ENCODE measurements at places on chromosomes 1 and 21. TPM values are rescaled to one million over a fixed set of nuclear protein-coding genes. Genes with fewer than 3 reads are reported as not detected.

DNA sequence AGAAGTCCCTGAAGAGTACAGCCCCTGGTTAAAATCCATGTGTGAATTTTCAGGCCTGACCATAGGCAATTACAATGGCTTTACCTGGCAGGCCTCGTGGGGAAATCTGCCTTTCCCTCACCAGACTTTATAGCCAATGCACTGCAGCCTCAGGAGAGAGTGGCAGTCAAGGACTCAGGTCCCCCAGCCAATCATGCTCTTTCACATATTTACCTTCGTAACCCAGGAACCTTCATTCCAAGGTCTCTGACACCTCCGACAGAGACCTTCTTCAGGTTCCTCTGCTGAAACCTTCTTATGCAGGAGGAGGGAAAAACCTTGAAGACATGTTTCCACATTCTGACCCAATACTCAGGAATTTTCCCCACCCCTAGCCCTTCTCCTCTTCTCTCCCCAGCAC lies 118.9 kb downstream of the FASLG start:
- DNase-seq = no peak

- DNase-seq = no peak
Observed at GRCh38 chr1:24875991-24876506, 54.0 kb downstream of the RUNX3 start.

DNA sequence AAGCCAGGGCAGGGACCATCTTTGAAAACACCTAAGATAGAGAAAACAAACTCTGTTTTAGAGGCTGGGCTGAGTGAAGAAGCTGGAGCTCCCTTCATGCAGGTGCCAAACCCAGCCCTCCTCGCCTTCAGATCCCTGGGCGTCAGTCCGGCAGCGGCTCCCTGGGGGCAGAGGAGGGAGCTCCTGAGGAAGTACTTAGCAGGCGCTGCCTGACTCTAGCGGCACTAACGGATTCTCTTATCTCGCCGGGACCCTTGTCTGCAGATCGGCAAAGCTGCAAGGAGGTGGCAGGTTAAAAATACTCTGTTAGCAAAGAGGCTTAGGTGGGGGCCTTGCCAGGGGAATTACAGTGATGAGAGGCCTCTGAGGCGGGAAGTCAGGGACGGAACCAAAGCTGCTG lies 79.6 kb downstream of the PLXNA2 start:
- DNase-seq = no peak

- DNase-seq = no peak
Observed at GRCh38 chr1:84571150-84571535, 3.1 kb downstream of the CTBS start.

DNA sequence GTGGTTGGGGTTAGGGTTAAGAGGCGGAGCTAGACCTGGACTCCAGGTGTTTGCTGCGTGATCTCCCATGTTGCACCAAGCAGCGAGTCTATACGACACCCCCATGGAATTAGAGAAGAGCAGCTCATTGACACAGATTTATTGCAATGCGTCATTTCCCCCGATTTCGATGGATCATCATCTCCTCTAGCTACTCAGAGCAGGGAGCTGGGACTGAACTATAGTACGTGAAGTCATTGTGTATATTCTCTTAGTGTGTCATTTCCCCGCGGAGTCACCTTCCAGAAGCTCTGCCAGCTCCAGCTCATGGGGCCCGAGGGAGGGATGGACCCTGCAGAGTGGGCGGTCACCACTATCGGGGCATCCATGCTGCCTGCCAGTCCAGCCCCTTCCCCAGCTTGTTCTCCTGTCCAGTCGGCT lies 7.5 kb upstream of the C2CD2 start:
- DNase-seq = no peak

DNA sequence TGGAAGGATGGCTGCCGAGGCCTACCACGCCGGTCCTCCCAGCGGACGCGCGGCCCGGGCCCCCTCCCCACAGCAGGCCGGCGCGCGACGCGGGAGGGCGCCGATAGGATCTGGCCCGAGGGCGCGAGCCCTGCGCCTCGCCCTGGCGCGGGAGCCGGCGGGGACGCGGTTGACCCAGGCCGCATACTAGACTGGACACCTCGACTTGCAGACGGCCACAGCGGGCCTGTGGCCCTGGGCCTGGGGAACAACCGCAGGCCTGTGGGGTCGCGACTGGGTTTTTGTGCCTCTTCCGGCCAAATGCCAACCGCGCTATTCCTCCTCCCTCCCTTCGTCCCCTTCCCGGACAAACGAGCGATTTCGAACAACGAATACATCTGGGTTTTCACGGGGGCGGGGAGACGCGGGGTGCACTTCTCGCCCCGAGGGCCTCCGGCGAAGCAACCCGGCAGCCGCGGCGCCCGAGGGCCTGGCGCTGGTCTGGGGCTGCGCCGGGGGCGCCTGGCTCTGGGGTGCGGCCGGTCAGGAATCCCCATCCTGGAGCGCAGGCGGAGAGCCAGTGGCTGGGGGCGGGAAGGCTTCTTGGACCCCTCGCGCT lies 2.4 kb downstream of the NHLH2 start:
- no peak for DNase-seq

- DNase-seq = peak; percentile 47
Observed at GRCh38 chr1:203112475-203112874, 15.1 kb upstream of the ADORA1 start.

GRCh38 chr21:45423201-45423955 lies 18.4 kb downstream of the COL18A1 start:
- DNase-seq = no peak

DNA sequence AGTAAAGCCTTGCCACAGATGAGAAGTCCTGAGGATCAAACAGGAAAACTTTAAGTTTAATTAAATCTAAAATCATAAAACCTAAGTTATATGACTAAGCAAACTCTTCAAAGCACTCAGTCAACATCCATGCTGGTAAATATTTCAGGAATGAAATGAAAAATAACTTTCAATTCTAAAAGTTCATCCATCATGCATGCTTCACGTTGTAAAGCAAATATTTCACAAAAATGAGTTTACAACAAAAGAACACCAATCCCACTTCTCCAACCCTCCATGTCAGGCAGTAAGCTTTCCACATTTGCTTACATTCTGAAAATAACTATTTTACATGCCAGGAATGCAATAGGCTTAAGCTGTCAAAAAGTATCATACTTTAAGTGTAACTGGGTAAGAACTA lies 16.8 kb downstream of the APP start:
- DNase-seq = no peak

DNA sequence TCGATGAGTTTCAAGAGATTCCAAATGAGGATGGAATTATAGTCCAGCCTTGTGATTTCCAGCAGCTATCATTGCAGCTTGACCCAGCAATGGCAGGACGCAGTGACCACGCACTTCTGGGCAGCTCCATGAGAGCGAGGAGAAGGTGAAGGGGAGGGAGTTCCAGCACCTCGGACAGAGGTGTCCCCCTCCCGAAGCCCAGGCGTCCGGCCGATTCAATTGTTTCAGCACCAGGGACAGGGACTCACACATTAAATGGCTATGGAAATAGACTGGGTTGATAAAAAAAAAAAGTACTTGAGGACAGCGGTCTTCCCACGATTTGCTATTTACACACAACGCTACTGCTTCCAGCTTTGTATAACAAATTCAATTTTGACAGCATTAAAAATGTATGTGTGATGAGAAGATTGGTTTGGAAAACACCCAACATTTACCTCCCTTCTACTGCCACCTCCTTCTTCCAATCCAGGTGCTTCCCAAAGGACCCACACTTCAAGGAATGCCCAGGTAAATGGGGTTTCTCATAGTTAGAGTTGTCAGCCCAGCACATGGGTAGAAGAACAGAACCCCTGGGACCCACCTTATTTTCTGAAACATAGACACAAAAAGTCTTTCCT lies 71.8 kb downstream of the DISP3 start:
- DNase-seq = no peak

DNA sequence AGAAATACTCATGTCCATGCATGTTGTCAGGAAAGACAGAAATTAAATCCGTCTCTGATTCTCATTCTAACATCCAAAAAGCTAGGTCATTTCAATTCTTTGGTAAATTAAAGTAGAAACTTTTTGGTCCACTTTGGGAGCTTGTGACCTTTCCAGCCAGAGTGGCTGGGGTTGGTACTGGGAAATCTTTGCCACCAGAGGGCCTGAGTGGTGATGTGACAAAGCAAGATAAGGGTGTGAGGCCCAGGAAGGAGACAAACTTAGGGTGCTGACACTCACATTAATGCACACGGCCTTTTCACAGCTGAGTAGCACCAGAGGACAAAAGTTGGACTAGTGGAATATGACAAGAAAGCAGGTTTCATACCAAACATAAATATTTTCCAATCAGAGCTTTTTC lies 144.3 kb downstream of the DNM3 start:
- DNase-seq = no peak

DNA sequence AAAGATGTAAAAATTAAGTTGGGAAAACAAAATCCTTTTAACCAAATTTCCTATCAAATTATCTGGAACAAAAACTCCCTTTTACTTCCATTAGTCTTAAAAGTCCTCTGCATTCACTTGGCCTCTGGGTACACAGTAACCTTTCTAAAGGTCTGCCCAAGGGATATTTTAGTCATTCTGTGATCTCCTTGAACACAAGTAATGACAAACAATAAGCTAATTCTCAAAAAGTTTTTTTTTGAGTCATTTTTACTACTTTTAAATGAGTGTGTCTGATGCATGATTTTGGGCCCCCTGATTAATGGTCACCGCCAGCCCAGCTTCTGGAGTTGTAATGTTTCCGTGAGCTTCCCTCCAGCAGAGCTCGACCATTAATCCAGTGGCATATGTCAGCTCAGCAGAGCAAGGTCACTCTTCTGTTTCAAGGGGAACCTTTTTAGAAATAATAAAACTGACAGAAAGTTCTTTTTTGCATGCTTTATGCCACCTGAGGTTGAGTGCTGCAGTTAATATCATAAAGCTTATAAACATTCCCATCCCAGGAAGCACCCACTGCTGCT lies 14.3 kb downstream of the SAMSN1 start:
- no peak for DNase-seq

DNA sequence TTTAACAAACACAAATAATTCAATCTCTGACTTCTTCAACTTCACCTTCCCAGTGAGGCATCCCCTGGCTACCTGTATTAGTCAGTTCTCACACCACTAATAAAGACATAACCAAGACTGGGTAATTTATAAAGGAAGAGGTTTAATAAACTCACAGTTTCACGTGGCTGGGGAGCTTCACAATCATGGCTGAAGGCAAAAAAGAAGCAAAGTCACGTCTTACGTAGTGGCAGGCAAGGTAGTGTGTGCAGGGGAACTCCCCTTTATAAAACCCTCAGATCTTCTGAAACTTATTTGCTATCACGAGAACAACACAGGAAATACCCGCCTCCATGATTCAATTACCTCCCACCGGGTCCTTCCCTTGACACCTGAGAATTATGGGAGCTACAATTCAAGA lies 478.5 kb downstream of the ADGRL2 start:
- DNase-seq = no peak

- DNase-seq = no peak
Observed at GRCh38 chr1:33635336-33636012, 163.0 kb downstream of the ZSCAN20 start.

DNA sequence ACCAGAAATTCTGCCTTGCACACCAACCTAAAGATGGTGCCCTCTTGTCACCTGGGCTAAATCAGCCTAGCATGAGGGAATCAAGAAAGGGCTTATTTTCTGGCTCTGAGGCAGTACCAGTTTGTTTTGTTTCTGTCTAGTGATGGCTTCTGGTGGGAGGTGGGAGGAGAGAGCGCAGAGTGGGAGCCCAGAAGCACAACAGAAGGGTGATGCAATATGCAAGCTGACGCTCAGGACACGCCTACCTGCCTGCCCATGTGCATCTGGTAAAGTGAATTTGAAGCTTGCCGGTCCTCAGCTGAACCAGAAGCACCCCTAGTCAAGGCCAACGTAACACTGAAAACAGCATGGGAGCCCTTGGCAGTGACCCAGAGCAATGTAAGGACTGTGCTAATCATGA lies 138.4 kb upstream of the TIAM1 start:
- no peak for DNase-seq

GRCh38 chr21:28669321-28669720 lies 323.4 kb downstream of the LTN1 start:
- DNase-seq = no peak

- no peak for DNase-seq
Observed at GRCh38 chr1:154886281-154887015, 16.4 kb upstream of the KCNN3 start.

- no peak for DNase-seq
Observed at GRCh38 chr1:205521686-205522085, 17.2 kb downstream of the CDK18 start.

DNA sequence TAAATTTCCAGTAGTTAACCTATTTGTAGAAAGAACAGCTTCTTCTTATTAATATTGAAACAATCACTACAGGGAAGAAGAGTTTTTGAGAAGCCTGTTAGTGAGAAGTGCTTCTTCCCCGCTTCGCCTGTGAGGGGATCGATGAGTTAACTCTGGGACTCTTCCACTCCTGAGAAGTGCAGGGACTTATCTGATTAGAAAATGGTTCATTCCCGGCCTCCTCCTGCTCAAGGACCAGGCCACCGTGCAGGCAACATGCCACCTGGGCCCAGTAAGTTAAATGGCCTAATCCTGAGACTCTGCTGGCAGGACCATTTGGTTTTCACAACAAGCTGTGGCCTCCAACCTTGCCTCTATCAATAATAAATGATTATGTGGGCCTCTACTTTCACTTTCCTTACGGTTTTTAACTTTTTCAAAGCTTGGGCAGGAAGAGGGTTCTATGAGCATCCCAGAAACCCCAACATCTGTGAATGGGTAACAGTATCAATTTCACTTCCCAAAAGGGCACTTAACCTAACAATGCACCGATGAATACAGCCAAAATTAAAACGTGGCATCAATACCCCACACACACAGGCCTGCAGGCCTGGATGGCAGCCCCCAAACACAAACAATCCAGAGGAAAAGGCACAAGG lies 33.1 kb downstream of the SIPA1L2 start:
- no peak for DNase-seq

DNA sequence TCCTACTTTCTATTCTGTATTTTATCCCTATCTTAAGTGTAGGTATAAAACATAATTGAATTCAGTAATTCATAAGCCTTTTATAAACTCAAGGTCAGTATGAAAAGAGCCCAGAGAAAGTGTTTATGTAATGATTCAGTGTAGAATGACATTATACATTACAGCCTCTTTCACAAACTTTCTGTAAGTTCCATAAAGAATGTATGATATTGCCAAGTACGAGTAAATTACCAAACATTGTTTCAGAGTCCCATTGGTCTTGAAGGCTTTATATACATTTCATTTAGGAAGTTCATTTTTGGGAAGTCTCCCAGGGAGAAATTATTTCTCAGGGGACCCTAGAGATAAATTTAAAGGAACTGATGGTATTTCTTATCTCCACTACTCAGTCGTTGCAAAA lies 37.8 kb upstream of the VAMP3 start:
- no peak for DNase-seq

- DNase-seq = no peak
Observed at GRCh38 chr1:157312082-157312812, 174.1 kb upstream of the ETV3 start.

- DNase-seq = no peak
Observed at GRCh38 chr1:69175053-69175452, 392.7 kb upstream of the LRRC7 start.

GRCh38 chr1:240115831-240116230 lies 24.1 kb downstream of the FMN2 start:
- no peak for DNase-seq

The CHIA gene
- not detected for total RNA-seq

The TCEA3 gene
- 16.7 TPM for total RNA-seq

The CLCA2 gene
- not detected for total RNA-seq

The PRAMEF10 gene
- not detected for total RNA-seq

The CFAP141 gene
- total RNA-seq = not detected

The PGLYRP4 gene
- total RNA-seq = not detected

The LMX1A gene
- 0.33 TPM for total RNA-seq

The GBP2 gene
- 169 TPM for total RNA-seq

The APOBEC4 gene
- not detected for total RNA-seq

The B3GALT2 gene
- total RNA-seq = 4.6 TPM

The OR10J1 gene
- not detected for total RNA-seq

The G0S2 gene
- total RNA-seq = 4.9 TPM

The RNF11 gene
- total RNA-seq = 128 TPM

The SIK1 gene
- total RNA-seq = 5.0 TPM
